ENCODE measurements at places on chromosomes 12 and 14.

- DNase-seq, result no peak
These were observed 49.4 kb downstream of the MAGOHB start for GRCh38 chr12:10563966-10564365.

DNA sequence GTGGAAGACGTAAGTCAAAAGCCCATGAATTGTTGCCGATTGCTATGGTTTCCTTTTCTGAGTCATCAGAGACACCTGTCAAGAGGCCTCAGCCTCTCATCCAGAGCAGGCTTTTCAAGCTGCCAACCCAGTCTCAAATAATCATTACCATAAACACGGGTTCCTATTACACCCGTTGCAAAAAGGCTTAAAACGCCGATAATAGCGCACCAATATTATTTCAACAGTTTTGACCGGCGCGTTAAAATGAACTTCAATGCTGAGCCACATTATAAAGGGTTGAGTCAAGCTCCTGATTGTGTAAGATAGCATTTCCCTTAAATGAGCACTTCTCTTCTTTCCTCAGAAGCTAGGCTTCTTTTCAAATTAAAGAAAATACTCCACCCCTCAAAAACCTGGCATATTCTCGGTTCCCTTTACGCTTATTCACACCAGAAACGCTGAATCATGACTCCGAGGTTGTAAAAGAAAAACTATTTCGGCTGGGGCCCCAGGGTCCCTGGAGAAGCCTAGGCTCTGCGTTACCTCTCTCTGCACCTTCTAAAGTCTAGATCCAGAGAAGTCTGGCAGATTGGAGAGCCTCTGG is 1.4 kb downstream of the TMTC1 start:
- DNase-seq, result peak; percentile 48

DNA sequence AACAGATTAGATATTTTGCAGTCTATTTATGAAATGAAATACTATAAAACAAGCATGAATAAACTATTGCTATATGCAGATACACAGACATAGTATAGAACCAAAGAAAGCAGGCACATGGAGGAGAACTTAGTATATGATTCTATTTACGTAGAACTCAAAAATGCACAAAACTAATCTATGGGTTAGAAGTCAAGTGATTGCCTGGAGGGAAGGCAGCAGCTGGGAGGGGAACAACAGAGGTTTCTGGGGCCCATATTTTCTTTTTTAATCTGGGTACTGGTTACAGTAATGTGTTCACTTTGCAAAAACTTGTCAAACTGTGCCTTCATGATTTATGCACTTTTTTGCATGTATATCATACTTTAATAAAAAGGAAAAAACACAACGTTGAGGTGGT is 202.0 kb downstream of the BCAT1 start:
- no peak for DNase-seq

GRCh38 chr12:113230315-113231234 is 9.3 kb downstream of the TPCN1 start:
- no peak for DNase-seq

- DNase-seq, result no peak
These were observed 27.2 kb upstream of the RGS6 start for GRCh38 chr14:71905031-71905430.

- DNase-seq, result no peak
These were observed 29.7 kb upstream of the IGF1 start for GRCh38 chr12:102510031-102510430.

DNA sequence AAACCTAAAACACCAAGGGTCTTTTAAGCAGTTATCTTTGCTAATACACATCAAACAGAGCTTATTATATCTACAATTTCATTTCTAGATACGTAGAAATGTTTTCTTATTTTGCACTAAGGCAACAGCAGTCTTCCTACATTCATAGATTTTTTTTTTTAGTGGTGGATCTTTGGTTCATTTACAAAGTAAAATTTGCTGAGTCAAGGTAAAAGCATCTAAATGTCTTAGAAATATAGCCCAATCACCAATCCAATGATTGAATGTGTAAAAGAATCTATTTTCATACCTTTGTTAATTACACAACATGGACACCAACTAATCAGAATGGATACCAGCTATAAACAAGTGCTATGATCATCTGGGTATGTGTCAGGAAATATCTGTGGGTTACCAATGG is 272.2 kb upstream of the TMPO start:
- DNase-seq, result no peak

DNA sequence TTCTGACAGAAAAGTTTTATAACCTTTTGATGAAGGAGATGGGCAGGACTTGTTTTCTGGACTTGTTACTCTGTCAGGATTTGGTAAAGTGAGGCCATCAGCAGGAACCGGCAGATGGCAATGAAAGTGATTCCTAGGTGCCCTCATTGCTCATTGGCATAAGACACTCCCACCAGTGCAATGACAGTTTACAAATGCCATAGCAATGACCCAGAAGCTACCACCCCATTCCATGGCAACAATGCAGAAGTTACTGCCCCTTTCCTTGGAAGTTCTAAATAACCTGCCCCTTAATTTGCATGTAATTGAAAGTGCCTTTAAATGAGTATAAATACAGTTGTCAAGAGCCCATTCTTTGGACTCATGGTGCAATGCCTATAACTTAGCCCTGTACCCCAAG is 222.6 kb downstream of the CEP128 start:
- DNase-seq, result no peak

GRCh38 chr14:91300957-91301356 is 56.5 kb upstream of the GPR68 start:
- no peak for DNase-seq

- no peak for DNase-seq
These were observed 196.2 kb upstream of the FOXG1 start for GRCh38 chr14:28570391-28570790.

- no peak for DNase-seq
These were observed 21.9 kb downstream of the CLEC9A start for GRCh38 chr12:10052193-10052913.

DNA sequence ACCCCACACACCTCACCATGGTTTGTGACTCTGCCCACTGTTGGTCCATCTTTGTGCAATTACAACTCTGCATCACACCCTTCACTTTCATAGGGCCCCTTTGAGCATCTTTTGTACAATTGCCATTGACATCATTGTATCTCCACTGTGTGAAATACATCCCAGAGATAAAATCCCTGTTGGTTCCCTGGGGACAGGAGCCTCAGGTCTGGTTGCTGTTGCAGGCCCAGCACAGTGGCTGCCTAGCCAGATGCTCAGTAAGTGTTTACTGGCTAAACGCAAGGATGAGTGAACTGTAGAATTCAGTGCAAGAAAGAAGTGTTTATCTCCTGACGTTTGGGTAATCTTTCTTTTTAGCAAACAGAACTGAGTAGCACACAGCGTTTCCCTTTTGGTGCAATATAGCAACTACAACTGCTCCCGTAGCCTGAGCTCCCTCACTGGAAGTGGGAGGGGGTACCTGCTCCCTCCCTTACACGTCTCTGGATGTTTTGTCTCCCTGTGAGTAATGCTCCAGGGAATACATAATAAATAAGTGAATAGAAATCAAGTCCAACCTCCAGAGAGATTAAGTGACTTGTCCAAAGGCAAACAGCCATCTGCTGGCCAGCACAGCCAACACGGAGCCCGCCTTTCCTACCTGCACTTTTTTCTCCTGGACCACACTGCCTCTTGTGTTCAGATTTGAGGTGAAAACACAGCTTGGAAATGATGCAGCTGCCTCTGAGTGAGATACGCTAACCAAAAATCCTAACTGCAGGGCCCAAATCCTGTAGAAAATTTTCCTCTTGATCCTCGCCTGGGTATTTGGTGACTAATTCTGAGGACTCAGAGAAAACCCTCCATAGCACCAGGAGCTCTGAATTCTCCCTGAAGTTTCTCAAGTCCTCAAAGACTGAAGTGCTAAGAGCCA is 27.4 kb downstream of the GALNT16 start:
- peak; percentile 70 for DNase-seq

DNA sequence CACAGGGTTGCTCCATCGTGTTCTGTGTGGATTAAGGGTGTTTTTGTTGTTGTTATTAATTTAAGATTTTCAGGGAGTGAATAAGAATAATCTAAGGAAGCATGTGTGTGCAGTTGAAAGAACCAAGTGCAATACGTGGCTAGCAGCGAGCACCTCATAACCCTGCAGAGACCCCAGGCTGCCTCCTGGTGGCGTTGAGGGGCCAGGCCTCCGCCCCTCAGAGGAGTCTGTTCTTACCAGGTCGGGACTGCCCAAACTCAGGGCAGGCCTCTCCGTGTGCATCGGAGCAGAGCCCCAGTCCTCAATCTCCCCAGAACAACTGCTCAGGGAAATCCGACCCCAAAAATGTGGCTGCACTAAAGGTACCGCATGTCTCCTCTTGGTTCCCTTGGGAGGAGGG is 36.8 kb downstream of the IL31 start:
- no peak for DNase-seq

- DNase-seq, result no peak
These were observed 73.9 kb downstream of the SYT1 start for GRCh38 chr12:78938341-78939084.

- no peak for DNase-seq
These were observed 10.3 kb downstream of the SLC6A12 start for GRCh38 chr12:203462-204260.

GRCh38 chr14:82394916-82395315 is 861.3 kb upstream of the SEL1L start:
- no peak for DNase-seq

GRCh38 chr12:124531281-124531745 is 36.1 kb downstream of the NCOR2 start:
- DNase-seq, result no peak
